Stimulated activated memory B cell treated with anti-CD40 and anti-IgM and Interleukin-4, amounts not matched to agents 10 μg/mL and 1 μg/mL and 100 μg/mL, for 72 hours (primary cell): ENCODE measurements at places on chromosomes 13 and 19.

GRCh38 chr13:50267917-50268316, 252.7 kb downstream of the KCNRG start:
- ATAC-seq: no peak

GRCh38 chr13:52847322-52847681, 1.1 kb downstream of the PCDH8 start:
- ATAC-seq: no peak

GRCh38 chr19:41298348-41298964, 11.5 kb upstream of the CCDC97 start:
- ATAC-seq: peak; percentile 34

GRCh38 chr13:105773863-105774538, 761.5 kb downstream of the EFNB2 start:
- ATAC-seq: no peak

GRCh38 chr13:64884976-64885375, 2345.2 kb downstream of the PCDH9 start:
- ATAC-seq: no peak

DNA sequence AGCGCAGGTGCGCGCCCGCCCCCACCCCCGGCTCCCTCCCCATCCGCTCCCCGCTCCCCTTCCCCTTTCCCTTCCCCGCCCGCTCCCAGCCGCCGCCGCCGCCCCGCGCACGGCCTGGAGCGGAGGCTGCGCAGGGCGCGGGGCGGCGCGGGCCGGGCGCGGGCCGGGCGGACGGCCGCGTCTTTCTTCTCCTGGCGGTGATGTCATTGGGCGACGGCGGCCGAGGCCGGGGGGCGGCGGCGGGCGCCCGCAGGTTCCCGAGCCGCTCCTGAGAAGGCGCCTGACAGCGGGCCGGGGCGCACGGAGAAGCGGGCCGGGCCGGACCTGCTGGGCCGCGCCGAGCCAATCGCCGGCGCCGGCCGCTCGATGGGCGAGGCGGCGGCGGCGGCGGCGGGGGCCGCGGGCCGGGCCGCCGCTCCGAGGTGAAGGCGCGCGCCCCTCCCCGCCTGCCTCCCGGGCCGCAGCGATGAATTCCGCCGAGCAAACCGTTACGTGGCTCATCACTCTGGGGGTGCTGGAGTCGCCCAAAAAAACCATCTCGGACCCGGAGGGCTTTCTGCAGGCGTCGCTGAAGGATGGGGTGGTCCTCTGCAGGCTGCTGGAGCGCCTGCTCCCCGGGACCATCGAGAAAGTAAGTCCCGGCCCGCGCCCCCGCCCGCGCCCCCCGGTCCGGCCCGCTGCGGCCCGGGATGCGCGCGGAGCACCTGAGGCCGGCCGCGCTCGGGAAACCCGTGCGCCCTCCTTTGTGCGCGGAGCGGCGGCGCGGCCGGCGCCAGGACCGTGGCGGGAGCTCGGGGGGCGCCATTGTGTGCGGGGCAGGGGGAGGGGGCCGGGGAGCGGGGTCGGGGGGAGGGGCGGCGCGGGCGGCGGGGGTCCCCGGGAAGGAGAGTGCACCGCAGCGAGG, at the start of gene ARHGEF7:
Gene ARHGEF7, plus strand, starts transcription at position 250 of the 904 bp plus-strand sequence. Its CDS starts 217 bp downstream, at position 467.
- ATAC-seq: peak; percentile 47

DNA sequence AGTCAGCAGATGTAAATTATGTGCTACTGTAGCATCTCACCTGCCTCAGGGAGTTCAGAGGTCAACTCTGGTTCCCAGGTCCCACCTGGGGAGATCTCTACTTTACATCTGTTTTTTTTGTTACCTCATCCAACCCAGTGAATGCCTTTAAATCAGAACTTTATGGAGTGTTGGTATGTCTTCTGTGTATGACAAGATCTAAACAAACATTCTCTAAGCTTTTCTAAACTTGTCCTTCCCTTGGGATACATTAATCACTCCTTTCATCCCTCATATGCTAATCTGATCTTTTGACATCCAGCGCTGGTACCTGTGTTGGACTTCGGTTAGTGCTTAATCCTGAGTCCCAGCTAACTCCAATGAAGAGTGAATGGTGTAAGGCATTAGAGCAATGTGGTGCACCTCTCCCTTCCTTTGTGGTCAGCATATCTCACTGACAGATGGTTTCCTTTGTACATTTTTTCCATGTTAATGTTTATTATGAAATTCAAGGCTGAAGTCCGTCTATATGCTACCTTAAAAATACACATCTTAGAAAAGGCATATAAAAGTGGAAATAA, 213.4 kb downstream of the ABCC4 start:
- ATAC-seq: no peak

- ATAC-seq: no peak
These were observed 1198.1 kb downstream of the UQCRFS1 start for GRCh38 chr19:28014615-28015405.

DNA sequence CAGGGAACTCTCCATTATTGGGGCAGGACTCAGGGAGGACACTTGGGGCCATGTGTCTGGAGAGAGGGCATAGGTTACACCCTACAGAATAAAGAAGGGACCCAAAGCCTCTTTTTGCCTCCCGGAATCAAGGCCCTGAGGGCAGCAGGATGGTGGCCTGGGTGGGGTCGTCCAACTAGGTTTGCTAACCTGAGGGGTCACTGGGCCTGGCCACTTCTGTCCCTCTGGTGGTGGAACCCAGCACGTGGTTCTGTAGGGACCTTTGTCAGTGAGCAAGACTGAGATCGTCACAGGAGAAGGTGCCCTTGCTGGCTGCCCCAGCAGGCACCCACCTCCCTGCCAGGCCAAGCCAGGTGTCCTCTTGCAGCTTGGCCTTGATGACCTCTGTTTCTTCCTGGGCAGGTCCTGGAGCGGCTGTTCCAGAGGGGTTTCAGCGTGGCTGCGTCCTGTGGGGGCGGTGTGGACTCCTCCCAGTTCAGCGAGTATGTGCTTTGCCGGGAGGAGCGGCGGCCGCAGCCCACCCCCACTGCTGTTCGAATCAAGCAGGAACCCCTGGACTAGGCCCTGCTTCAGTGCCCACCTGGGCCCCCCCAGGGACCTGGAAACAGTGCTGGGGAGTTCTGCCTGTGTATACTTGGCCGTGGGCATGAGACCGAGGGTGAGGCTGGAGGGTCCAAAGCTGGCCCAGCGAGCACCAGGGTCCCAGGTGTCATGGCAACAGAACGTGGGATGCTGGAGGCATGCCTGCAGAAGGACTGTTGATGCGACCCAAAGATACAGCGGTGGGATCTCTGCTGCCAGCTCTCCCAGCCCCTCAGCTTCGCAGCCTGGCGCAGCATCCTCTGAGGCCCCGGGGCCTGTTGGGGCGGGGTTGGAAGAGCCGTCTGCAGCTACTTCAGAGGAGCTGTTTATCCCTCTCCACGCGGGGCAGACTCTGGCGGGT, 16.0 kb downstream of the KCTD15 start:
- ATAC-seq: no peak

GRCh38 chr19:45676851-45677263, 8.8 kb downstream of the GIPR start:
- peak; percentile 44 for ATAC-seq

DNA sequence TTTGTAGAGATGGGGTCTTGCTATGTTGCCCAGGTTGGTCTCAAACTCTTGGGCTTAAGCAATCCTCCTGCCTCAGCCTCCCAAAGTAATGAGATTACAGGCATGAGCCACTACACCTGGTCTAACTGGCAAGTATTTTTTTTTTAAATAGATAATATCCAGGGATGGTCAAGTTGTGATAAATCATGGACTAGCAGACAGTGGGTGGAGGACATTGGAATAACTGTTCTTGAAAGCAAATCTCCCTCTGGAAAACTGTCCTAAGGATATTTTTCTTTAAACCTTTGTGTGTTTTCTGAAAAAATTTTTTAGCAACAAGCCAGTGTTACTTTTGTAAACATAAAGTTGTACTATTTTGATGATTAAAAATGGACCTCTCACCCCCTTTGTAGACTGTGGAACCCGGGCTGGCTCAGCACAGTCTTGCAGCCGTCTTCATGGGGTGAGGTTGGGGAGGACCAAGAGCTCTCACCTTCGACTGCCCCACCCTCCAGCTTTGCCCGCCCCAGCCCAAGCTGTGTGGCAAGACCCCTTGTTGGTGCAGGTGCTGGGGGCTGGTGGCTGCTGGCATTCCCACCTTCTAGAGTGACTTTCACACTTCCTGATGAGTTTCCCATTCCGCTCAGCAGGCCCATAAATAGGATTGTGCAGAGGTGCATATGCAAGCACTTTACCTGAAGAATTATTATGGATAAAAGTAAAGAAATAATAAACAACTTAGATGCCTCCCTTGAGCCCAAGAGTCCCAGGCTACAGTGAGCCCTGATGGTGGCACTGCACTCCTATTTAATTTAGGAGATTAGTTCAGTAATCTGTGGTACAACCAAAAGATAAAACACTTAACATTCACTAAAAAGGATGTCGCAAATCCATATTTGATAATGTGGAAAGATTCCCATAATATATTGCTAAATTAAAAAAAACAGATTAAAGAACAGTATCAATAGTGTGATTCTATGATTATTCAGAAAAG, 107.3 kb downstream of the GADD45B start:
- ATAC-seq: no peak

GRCh38 chr19:12792853-12793289, 1.6 kb downstream of the JUNB start:
- no peak for ATAC-seq

DNA sequence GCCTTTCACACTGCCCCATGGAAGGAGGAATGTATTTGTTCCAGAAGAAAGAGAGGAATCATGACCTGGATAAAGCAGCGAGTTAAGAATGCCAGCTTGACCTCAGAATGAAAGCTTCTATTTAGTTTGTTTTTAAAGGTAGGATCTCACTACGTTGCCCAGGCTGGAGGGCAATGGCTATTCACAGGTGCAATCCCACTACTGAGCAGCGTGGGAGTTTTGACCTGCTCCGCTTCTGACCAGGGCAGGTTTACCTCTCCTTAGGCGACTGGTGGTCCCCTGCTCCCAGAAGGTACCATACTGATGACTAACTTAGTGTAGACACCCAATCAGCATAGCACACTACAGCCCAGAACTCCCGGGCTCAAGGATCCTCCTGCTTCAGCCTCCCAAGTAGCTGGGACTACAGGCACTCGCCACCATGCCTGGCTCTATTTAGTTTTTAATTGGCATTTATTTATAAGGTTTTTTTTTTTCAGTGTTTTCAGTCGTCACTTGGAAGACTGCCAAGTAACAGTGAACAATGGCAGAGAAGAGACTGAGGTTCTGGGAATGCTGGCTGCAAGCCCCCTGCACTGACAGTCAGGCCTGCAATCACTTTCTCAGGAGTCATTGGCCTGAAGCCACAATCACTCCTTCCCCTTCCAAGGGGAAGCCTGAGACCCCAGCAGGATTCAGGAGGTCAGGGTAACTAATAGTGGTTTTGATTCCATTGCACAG, 73.1 kb downstream of the EPS15L1 start:
- no peak for ATAC-seq

DNA sequence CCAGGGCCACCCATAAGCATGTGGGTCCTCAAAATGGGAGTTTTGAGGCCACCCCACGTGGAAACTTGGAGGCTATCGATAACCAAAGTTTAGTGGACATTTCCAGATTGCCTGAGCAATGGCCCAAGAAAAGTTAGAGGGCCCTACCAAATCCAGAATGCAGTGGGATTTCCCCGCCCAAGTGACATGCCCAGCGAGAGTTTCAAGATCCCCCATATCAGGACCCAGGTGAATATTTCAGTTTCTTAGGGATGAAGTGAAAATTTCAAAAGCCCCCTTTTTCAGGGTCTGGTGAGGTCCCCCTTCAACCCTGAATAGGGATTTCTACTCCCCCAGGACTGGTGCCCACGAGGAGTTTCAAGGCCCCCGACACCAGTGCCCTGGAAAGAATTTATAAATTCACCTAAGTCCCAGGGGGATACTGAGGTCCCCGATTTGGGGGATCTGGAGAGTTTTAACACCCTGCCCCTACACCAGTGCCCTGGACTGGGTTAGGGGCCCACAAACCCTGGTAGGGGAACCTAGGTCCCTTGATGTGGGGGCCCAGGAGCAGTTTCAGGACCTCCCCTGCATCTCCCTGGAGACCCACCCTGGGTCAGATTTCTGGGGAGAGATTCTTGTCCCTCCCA, 695 bp downstream of the BST2 start:
- ATAC-seq: no peak

DNA sequence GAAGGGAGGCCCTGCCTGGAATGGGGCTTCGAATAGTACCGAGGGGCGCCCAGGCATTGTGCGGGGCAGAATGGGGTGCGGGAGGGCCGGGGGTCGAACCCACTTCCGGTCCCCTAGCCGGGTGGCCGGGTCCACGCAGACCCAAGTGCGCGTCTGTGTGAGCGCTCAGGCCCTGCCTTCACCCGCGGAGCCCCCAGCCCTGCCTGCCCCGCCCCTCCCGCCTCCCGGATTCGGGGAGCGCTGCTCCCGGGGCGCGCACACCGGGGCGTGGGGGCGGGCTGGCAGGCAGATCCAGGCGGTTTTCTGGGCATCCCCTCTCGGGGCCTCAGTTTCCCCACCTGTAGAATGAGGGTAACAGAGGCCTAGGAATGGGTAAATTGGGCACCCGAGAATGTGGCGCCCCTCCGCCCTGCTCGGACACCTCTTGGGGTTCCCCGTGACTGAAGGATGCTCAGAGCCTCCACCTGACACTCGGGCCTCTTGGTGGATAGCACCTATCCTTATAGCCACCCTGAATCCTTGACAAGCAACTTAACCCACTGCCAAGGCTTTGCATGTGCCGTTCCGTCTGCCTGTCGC, 682 bp downstream of the PIK3R2 start:
- no peak for ATAC-seq

DNA sequence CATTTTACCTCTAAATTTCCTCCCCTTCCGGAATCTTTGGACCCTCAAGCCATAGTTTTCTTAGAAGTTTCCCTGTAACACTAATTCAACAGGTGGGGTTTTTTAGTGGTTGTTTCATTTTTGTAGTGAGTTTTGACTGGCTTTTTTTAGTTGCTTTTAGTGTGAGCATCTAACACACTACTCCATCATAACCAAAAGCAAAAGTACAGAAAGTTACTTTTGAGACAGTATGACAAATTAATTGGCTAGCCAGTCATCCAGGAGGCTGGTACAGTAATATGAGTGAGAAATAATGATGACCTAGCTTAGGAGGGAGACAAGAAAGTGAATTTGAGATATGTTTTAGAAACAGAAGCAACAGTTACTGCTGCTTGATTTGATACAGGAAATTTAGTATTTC, 71.5 kb downstream of the DNAJC15 start:
- no peak for ATAC-seq

DNA sequence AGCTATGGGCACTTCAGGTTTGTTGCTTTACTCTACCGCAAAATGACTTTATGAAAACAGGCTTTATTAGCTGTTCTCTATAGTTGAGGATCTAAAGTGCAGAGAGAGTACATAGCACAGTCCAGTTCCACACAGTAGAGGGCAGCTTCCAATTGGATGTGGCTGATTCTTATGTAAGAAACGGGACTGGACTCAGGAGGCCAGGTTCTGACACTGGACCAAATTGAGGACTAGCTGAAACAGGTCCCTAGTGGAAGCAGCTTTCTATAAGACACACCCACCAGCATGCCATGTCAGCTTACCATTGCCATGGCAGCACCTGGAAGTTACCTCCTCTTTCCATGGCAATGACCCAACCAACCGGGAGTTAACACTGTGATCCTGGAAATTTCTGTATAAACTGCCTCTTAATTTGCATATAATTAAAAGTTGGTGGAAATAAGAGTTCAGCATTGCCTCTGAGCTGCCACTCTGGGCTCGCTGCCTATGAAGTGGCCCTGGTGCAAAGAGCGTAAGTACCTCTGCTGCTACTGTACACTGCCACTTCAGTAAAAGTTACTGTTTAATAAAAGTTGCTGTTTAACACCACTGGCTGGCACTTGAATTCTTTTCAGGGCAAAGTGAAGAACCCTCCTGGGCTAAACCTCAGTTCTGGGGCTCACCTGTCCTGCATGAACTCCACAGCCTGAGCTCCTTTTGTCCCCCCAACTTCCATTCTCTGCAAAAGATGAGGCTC, 211.9 kb upstream of the SLC10A2 start:
- no peak for ATAC-seq
